ENCODE measurements at places on chromosomes 3 and 15. TPM values are rescaled to one million over a fixed set of nuclear protein-coding genes. Genes with fewer than 3 reads are reported as not detected.

GRCh38 chr3:42376344-42376798, 34.0 kb downstream of the LYZL4 start:
- no peak for DNase-seq

DNA sequence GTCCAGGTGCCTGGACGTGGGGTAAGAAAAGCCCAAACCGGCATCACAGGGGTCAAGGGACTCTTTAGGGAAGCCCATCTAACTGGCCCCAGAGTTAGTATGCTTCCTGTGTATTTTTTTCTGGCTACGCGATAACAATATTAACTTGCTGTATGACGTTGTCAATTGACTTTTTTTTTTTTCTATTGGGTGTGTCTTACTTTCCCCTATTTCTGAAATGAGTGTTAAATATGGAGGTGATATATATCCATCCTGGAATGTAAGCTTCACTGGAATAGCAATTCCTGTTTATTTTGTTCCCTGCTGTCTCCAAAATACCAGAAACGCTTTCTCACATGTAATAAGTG, 598 bp upstream of the GMNC start:
- no peak for DNase-seq

DNA sequence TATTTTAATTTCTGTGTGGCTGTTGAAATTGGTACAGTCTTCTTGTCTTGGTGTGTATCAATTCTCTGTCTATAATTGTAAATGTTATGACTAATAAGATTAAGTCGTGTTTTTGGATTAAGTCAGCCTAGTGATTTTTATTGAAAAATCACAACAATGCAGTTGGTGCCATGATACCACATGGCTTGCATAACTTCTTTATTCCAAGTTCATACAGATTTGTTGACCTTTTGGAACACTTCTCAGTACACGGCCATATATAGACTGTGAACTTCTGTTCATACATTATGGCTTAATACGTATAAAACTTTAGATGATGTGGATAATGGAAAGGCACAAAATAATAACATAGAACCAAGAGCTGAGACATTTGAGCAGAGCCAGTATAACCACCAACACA, 121.2 kb upstream of the NAALADL2 start:
- no peak for DNase-seq

DNA sequence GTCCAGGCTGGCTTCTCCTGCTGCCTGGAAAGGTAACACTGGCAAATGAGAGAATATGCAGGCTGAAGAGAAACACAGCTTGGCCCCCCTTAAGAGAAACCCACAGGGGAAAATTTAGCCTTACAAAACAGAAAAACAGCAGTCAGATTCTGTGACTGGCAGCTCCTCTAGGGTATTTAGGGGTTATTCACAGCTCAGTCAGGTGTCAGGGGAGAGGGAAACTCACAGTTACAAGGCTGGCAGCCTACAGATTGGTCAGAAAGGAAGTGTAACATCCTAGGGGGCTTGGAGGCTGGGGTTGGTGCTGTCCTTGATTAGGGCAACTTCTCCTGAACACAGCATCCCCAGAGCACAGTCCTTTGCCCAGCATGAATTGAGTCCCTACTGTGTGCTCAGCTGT, 81.4 kb downstream of the SEMA5B start:
- no peak for DNase-seq

- DNase-seq: no peak
These were observed 311.5 kb downstream of the NLGN1 start for GRCh38 chr3:173709026-173709425.

GRCh38 chr15:39543651-39544050, 37.2 kb upstream of the THBS1 start:
- peak; percentile 53 for DNase-seq

DNA sequence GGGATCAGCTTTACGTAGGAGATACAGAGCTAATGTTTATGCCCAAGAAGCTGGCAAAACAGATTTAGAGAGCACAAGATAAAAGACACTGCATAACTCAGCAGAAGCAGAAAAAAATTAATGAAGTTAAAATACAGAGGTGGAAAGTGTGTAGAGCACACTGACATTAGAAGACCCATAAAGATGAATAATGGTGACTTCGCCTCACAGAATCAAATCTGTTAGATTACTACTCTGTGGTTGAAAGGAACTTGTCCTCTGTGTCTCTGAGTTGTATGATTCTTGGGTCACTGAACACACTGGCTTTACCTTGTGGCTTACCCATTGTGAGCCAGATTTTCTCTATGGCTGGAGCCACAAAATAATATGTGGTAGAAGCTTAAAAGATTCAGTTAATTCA, 224.4 kb downstream of the PLCH1 start:
- no peak for DNase-seq

DNA sequence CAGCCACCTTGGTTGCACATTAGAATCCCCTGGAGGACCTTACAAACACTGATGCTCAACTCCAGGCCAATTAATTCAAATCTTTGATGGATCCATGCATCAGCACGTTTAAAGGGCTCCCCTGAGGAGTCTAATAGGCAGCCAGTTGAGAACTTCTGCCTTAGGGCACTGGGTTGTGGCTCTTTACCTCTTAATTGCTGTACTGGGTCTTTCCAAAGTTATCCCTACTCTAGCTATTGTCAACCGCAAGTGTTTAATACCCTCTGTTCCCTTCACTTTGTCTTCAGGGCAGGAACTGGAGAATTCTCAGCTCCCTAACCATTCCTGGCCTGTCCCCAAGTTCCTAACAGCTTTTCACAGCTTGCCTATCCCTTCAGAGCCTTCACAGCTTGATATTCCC, 15.0 kb upstream of the FAM174B start:
- DNase-seq: no peak

DNA sequence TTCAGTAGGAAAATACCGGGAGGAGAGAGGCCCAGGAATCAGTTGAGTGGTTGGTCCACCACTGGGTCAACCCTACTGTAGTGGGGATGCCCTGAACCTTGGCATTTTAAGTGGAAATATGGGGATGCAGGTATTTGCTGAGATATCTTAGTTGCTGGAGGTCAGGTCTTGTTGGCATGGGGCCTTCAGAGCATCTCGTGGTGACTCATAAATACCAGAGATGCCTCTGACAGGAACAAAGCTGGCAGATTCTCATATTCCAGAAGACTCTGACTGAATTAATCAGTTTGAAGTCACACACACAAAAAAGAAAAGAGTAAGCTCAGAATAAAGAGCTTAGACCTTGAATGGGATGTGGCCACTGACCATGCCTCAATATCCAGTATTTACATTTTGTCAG, 91.6 kb downstream of the CACNA2D3 start:
- no peak for DNase-seq

Gene SPATA12
- 0.39 TPM for total RNA-seq

Gene LRRN1
- 121 TPM for total RNA-seq

Gene GPR149
- 0.09 TPM for total RNA-seq

Gene NIPA2
- total RNA-seq: 68.9 TPM

Gene SLC28A1
- 0.16 TPM for total RNA-seq

Gene NOX5
- total RNA-seq: not detected

Measured in WTC11 (cell line).